ENCODE measurements at places on chromosomes 2 and 18. TPM values are rescaled to one million over a fixed set of nuclear protein-coding genes. Genes with fewer than 3 reads are reported as not detected.

CYTIP gene
- total RNA-seq = 20.2 TPM

CHRND gene
- not detected for total RNA-seq

TLX2 gene
- total RNA-seq = 0.53 TPM

- H3K27me3 ChIP-seq = no peaks in the 10 kb centered on the region
- H3K4me1 ChIP-seq = no peaks in the 10 kb centered on the region
- no peak overlapping the region for H3K4me3 ChIP-seq
- H3K27ac ChIP-seq = no peak overlapping the region
- no peak for DNase-seq
Observed at GRCh38 chr18:3852321-3852720, 402.3 kb downstream of the TGIF1 start.

- no peaks in the 10 kb centered on the region for H3K27me3 ChIP-seq
- no peak for DNase-seq
- H3K4me3 ChIP-seq = no peak overlapping the region
- no peak overlapping the region for H3K27ac ChIP-seq
Observed at GRCh38 chr2:100645695-100646429, 83.1 kb downstream of the PDCL3 start.

DNA sequence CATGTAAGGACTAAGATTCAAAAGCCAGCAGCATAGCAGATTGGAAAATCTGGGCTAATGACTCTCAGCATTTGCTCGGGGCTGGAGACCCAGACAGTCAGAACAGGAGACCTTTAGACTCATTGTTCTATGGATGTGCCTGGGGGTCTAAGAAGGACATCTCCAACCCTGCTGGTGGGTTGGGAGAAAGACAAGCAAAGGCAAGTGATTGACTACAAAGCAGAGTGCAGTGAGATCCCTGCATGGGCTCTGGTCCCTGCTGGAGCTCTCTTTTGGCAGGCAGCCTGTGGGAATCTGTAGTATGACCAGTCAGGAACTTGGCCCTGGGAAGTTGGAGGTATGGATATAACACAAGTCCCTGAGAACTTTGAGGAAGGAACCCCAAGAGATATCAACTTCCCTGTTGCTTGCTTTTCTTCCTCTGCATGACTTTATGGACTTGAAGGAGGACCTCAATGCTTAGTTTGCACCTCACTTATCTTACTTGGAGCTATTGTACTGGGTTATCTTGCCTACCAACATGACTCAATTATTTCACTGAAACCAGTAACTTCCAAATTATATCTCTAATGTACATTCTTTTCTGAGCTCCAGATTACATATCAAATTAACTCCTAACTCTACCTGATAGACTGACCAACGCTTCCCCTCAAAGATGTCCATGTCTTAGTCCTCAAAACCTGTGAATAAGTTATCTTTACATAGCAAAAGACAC is 236.0 kb downstream of the CYRIA start:
- no peaks in the 10 kb centered on the region for H3K36me3 ChIP-seq
- H3K4me3 ChIP-seq = no peak overlapping the region
- no peak overlapping the region for H3K27ac ChIP-seq
- H3K4me1 ChIP-seq = no peaks in the 10 kb centered on the region

- no peaks in the 10 kb centered on the region for H3K4me1 ChIP-seq
- H3K36me3 ChIP-seq = no peaks in the 10 kb centered on the region
- no peaks in the 10 kb centered on the region for H3K27me3 ChIP-seq
- no peak for DNase-seq
- H3K4me3 ChIP-seq = no peak overlapping the region
Observed at GRCh38 chr2:20187331-20187730, 37.6 kb downstream of the SDC1 start.

DNA sequence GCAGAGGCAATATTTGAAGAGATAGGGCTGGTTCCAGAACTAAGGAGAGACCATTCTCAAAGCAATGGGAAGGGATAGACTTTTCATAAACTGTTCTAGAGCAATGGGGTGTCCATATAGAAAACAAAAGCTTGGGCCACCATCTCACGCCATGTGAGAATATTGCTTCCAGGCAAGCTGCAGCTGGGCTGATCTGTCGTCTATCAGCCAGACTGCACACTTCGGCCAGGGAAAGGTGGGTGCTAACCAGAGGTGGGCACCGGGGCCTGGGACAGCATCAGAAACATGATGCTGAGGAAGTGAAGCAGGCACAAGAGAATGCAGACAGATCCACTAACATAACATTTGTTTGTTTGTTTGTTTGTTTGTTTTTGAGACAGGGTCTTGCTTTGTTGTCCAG is 43.7 kb downstream of the MYO7B start:
- H3K4me3 ChIP-seq = no peak overlapping the region
- H3K27me3 ChIP-seq = no peaks in the 10 kb centered on the region
- peak; percentile 36 for DNase-seq
- H3K4me1 ChIP-seq = peaks cover 11% of the 10 kb centered on the region
- no peaks in the 10 kb centered on the region for H3K36me3 ChIP-seq
- H3K27ac ChIP-seq = no peak overlapping the region

GRCh38 chr2:228986961-228987360 is 284.1 kb downstream of the PID1 start:
- no peak overlapping the region for H3K4me3 ChIP-seq
- H3K27ac ChIP-seq = no peak overlapping the region
- H3K27me3 ChIP-seq = no peaks in the 10 kb centered on the region
